Epithelial cell of esophagus (primary cell): ENCODE measurements at places on chromosomes 4 and X.

DNA sequence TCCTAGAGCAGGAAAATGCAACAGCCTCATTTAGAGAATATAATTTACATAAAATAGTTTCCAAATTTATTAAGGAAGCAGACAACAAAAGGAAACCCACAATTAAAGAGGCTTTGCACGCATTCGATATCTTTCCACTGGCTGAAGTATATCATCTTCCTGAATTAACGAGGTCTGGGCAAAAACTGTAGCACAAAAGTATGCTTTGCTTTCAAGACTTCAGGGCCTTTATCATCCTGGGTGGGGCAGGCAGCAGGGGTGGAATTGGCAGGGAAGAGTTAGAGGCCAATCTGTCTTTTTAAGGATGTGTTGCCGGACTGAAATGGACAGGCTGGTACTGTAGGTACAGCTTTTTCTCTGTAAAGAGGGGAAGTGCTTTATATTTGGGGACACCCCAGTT is 17.0 kb upstream of the STX18 start:
- DNase-seq: no peak

DNA sequence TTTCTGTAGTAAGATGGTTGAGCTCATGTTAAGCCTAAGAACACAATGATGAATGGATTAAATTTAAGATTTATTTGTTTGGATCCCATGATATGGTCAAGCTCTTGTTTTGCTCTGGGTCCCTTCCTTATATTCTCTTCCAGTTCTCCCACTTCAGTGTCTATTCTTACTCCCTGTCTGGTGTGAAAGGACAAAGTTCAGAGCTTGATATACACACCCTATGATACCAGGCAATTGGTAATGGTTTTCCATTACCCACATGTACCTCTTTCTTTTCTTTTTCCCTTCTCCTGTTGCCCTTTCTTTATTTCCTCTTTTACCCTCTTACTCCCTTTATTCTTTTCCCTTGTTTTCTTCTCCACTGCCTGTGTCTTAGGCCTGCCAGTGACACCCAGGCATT is 223.6 kb downstream of the RAPGEF2 start:
- no peak for DNase-seq

DNA sequence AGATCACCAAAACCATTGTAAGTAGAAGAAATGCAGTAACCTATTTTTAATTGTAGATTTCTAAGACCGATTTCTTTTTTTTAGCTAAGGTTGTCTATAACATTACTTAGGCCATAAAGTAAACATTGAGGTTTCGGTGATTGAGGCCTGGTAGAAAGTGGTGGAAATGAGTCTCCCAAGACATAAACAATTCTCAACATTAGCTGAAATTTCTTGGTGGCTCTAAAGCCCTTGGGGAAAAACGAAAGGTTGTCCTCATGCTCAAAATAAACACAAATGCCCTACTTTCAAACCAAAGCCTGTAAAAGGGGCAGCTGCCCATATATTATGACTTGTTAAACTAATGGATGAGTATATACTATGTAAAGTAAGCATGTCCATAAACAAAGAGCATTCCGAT is 98.8 kb downstream of the SCFD2 start:
- no peak for DNase-seq

GRCh38 chrX:118524344-118524743 is 28.7 kb downstream of the DOCK11 start:
- DNase-seq: no peak

DNA sequence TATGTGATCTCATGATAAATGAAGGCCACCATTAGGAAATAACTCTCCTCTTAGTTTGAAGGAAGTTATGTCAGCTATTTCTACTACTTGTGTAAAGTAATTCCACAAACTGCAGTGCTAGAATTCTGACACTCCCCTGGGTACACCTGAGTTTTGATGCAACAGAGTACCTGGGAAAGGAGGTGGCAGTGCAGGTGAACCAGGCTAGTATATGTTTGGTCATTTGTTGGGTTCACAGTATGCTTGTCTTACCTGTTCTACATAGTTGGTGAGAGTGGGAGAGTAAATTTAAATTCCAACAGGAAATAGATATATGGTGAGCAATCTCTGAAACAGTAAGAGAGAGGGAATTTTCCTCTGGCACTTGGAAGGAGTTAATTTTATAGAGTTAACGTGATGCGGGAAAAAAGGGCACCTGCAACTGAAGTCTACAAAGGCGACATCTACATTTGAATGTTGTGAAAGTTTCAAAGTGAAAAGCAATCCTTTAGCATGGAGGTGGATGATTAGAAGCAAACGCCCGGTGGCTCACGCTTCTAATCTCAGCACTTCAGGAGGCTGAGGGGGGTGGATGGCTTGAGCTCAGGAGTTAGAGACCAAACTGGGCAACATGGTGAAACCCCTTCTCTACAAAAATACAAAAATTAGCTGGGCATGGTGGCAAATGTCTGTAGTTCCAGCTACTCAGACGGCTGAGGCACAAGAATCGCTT is 8.3 kb upstream of the SLC10A6 start:
- DNase-seq: peak; percentile 87

DNA sequence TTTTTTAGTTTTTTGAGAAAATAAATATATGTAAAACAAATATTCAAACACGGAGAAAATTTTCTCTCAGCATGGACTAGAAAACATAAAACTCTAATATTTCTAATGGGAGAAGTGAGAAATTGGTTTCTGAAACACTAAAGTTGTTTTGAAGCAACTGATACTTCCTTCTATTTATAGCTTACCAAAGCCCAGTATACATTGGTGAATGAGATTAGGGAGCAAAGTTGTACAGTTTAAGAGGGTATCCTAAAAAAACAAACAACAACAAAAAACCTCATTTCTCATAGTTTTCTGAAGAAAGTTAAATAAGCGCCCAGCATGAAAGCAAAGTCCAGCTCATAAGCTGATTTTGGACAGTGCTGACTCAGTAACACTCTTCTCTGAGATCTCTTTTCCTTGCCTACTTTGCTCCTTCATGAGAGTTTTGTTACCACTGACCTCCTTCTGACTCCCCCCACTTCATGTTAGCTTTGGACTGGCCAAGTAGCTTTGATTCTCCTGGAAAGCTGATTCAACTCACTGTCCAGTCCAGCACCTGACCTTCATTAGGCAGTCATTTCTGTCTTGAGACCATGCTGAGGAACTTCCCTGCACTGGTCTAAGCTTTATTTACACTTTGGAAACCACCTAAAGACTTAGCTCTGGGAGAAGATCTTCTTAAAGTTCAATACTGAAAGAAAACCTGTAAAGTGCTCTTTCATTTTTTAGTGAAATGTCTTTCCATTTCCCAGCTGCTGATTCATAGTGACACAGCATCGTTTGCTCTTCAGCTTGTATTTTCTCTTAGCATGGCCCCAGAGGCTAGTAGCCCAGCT is 21.8 kb upstream of the P2RY10 start:
- no peak for DNase-seq

GRCh38 chr4:2126309-2127043 is 67.3 kb downstream of the NAT8L start:
- no peak for DNase-seq

GRCh38 chrX:14837155-14837554 is 35.7 kb downstream of the FANCB start:
- DNase-seq: no peak

GRCh38 chr4:123398066-123398852 is 1.7 kb downstream of the SPRY1 start:
- peak; percentile 80 for DNase-seq

DNA sequence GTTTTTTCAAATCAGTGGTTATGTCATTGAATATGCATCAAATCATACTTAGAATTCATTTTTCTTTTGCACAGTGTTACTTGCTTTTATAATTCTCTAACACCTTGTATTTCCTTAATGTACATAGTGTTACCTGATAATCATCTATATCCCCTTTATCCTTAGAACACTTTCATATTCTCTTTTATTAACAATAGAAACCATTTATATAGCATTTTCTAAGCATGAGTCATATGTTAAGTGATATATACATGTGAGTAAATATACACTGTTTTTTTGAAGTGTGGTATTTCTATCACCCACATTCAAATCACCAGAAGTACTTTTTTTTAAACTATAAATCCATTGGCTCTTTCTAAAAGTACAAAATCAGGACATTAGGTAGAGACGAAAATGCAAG is 15.3 kb downstream of the EPHA5 start:
- DNase-seq: no peak

DNA sequence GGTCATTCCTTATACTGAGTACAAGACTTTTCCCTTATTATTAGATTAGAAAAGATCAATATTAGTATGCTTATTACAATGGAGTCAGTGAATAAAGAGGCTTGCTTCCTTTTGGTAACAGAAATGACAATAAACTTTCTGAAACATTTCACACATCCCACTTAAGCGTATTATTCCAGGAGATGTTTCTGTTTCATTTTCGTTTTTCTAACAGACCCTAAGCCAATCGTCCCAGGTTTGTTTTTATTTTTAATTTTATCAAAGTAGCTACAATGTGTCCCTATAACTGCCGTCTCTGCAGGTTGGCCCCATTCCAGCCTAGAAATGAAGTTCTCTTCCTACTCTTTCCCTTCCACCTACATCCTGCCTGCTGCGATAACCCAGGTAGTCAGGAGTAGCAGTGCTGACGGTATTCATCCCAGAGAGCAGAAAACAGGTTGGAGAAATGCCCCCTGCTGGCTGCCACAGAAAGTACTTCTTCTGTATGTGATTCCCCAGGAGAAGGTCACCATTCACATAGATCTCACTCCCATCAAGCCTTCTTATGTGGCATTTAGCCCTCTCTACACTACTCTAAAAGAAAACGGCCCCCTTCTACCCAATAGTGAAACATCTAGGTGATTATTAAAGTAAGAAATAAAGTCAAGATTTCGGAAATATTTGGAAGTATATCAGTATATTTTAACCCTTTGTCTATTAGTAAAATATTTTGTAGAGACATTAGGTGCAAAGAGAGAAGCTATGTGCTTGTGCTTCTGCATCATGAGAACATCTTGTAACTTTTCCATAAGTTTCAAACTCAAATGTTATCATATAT is 40.4 kb downstream of the ENPEP start:
- DNase-seq: peak; percentile 85

- no peak for DNase-seq
These were observed 34.6 kb downstream of the MED14 start for GRCh38 chrX:40700640-40701342.

DNA sequence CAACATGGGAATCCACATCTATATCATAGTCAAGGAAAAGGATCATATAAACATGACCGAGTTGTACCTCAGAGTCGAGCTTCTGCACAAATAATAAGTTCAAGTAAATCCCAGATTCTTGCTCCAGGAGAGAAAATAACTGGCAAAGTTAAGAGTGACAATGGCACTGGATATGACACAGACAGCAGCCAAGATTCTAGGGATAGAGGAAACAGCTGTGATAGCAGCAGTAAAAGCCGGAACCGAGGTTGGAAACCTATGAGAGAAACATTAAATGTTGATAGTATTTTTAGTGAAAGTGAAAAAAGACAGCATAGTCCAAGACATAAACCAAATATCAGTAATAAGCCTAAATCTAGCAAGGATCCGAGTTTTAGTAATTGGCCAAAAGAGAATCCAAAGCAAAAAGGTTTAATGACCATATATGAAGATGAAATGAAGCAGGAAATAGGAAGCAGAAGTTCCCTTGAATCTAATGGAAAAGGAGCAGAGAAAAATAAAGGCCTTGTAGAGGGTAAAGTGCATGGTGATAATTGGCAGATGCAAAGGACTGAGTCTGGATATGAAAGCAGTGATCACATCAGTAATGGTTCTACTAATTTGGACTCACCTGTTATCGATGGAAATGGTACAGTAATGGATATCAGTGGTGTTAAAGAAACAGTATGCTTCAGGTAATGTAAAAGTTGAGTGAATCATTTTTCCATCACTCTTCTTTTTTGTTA is 50.4 kb downstream of the FABP2 start:
- DNase-seq: no peak

GRCh38 chr4:89482251-89482650 is 174.7 kb upstream of the GPRIN3 start:
- peak; percentile 54 for DNase-seq

DNA sequence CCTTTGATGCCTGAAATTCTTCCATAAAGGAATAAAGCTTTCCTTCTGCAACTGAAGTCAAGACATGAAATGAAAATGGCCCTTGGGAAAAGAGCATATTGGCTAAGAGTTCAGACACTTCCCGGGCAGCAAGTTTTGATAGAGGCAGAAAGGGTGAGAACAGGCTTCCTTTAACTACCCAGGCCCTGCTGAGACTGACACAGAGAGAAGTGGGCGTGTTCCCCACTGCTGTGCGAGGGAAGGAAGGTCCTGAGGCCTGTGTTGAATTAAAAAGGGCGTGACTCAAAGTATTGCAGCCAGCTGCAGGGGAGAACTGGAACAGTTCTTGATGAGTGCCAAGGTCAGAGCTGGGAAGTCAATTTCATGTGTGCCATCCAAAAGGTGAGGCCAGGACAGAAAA is 33.9 kb upstream of the ADGRG2 start:
- DNase-seq: peak; percentile 32

- peak; percentile 20 for DNase-seq
These were observed 654 bp downstream of the ATOH1 start for GRCh38 chr4:93828995-93829819.

DNA sequence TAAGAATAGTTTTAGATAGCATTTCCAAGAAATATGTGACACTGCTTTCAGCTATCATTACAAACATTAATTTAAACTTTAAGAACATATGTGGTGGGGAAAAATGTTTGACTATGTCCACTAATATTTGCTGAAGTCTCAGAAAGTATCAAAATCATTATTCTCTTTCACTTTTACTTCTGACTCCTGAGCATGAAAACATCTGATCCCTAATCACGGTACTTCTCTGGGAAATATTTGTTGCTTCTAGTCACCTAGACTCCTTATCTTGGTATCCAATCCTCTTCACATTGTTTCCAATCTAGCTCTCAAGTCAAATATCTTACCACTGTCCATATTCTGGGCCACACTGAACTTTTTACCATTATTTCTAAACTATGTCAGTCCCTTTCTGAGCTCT is 10.8 kb downstream of the NUDT6 start:
- no peak for DNase-seq

- no peak for DNase-seq
These were observed 143.3 kb downstream of the BANK1 start for GRCh38 chr4:101933855-101934254.

DNA sequence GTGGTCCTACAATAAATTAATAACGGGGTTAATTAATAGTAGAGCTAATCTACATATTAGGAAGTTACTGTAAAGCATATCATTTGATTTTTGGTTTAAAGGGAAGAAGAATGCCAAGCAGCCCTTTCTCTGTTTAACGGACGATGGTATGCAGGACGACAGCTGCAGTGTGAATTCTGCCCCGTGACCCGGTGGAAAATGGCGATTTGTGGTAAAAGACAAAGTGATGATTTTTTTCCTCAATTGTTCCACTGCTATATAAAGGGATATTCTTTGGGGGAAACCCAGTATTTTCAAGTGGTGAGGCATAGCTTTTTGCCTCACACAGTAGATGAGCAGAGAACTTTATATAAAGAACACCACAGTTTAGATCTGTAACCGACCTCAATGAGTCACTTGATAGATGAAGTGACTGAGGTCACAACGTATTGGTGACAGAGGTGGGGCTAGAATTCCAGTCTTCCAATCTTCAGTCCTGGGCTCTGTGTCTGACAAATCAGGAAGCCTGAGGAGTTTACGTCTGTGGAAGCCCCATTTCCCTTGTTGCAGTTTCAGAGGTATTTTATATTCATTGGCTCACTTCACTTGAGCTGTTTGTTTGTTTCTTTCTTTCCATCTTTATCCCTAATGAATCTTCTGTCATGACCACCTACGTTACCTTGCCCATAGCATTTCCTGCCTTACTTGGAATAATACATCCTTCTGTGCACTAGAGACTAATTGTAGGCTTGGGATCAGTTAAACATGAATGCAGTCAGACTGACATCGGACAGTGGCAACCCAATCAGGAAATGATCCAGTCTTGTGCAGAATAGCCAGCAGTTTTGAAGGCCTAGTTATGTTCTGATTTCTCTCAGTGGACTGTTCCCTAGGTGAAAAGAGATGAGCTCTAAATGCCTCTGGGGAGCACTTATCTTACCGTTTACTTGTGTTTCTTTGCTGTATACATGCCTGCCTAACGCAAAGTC is 30.1 kb downstream of the ZRSR2 start:
- no peak for DNase-seq
